CD4-positive, alpha-beta T cell treated with Interleukin-2 at 100 ng/mL for 4 hours (primary cell): ENCODE measurements at places on chromosomes 6 and 20.

DNA sequence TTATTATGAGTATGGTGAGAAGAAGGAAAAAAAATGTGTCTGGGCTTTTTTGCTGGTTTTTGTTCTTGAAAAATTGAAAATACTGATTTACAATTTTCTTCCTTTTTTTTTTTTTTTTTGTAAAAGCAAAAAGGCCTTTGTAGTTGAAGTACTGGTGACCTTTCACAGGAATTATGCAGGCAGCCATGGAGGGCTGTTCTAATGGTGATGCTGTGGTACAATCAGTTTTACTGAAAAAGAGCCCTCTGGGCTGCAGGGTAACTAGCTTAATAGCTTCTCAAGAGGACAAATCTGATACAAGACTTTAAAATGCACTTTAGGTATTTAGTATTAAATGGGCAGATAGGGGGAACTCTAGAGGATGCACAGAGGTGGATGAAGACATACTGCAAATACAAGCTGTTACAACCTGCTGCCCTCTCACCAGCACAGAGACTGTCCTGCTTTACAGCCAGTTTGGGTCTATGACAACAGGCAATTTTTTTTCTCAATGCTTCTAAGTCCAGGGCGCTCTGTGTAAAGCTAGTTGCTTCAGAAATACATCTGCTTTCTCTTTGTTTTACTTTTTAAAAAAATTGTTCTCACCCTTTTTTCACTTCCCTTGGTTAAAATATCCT is 61.6 kb upstream of the HS3ST5 start:
- no peak for DNase-seq

DNA sequence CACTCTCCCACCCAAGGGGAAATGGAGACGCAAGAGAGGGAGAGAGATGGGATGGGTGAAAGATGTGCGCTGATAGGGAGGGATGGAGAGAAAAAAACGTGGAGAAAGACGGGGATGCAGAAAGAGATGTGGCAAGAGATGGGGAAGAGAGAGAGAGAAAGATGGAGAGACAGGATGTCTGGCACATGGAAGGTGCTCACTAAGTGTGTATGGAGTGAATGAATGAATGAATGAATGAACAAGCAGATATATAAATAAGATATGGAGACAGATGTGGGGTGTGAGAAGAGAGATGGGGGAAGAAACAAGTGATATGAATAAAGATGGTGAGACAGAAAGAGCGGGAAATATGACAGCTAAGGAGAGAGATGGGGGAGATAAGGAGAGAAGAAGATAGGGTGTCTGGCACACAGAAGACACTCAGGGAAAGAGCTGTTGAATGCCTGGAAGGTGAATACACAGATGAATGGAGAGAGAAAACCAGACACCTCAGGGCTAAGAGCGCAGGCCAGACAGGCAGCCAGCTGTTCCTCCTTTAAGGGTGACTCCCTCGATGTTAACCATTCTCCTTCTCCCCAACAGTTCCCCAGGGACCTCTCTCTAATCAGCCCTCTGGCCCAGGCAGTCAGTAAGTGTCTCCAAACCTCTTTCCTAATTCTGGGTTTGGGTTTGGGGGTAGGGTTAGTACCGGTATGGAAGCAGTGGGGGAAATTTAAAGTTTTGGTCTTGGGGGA is 754 bp downstream of the TNF start:
- DNase-seq = no peak

- no peak for DNase-seq
These were observed 28.5 kb downstream of the BACH2 start for GRCh38 chr6:90268178-90268577.

DNA sequence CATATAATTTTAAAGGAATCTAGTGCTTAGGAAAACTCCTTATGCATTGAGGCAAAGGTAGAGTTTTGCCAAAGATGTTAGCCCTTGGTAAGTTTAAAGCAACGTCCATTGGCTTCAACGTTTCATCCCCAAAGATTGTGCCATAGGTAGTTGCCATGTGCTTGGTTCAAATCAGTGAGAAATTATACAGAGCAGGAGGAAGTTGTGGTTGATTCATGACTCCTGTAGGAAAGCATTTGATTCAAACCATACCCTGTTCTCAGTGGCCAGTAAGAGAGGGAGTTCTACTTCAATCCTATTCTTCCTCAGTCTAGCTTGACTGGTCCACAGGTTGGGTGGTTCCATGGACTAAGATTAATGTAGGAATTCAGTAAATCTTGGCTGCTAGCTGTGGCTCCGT is 535.6 kb downstream of the QKI start:
- no peak for DNase-seq

DNA sequence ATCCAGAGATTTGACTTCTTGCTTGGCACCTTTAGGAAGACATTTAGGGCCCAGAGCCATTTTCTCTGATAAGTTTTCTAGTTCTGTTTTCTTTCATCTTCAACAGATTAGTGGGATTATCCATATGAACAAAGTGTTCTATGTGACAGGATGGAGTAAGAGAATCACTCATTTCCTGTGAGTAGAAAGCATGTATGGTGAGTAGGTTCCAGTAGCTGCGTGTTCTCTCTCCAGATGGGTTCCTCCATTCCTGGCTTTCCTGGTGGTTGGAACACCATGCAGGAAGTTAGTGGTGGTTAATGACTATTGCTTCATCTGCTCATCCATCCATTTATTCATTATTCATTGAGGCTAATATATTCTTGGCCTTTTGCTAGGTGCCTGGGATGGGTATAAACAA is 54.0 kb downstream of the EFCAB8 start:
- no peak for DNase-seq

DNA sequence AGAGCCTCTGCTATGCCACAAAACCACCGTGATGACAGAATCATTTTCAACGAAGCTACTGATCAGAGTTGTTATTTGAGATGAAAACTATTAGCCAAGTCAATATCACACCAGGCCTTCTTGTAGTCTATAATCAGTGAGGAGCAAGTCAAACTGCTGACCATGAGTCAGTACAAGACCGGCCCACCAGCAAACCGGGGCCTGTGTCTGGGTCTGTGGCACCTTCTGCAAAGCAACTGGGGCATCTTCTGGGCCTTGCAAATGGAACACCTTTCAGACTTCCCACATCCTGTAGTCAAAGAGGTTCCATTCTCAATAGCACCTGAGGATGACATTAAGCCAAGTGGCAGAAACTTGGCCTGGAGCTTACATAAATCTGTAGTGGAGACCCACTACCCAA is 38.5 kb downstream of the CPXM1 start:
- DNase-seq = no peak

DNA sequence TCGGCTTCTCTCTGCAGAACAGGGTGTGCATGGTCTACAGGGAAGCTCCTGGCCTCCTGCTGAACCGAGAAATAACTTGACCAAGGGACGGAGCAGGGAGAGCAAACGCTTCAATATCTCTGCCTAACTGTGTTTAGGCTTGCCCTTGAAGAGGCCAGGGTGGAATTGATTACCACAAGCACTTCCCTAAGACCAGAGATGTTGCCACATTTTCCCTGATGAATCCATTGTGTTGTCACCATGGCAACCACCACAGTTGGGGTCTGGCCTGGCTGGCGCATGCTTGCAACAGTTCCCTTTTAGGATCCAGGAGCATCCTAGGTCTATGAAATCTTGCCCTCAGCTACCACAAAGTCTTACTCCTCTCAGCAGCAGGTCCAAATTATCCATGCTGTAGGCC is 213.5 kb upstream of the SULF2 start:
- no peak for DNase-seq
